ENCODE measurements at places on chromosomes 7 and 10. TPM values are rescaled to one million over a fixed set of nuclear protein-coding genes. Genes with fewer than 3 reads are reported as not detected.

DNA sequence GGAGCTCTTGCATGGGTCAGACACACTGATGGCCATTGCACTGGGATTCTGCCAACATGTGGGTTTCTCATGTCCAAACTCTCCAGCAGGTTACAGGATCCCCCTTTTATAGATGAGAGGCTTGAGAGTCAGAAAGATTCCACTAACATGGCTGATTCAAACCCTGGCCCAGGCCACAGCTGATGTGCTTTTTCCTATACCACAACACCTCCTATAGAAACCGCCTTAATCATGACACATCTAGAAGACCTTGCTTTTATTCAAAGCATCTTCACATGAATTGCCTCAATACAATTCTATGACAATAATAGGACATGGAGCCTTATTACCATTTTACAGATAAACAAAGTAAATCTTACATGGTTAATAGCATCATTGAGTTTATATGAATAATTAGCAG, 188.6 kb downstream of the DPY19L1 start:
- no peak for DNase-seq

Gene PON3
- 3.7 TPM for total RNA-seq

DNA sequence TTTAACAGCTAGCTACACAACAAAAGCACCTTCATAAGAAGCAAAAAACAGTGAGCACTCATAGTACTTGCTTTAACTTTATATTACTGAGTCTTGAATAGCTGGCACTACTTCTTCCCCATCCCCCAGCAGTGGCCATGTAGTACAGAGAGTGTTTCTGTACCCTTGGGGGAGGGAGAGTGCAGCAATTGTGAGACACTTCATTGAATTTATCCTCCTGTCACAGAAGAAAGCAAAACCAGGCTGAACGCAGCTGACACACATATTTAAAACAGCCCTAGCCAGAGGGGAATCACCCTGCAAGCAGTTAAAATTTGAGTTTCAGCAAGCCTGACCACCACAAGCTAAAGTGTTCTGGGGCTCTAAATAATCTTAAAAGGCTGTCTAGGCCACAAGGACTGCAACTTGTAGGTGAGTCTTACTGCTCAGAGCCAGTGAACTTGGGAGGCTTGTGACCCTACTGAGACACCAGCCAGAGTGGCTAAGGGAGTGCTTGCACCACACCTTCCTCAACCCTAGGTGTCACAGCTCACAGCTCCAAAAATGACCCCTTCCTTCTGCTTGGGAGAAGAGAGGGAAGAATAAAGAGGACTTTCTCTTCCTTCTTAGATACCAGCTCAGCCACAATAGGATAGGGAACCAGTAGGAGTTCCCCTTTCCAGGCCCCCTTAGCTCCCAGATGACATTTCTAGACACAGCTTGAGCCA, 97.7 kb upstream of the MEOX2 start:
- no peak for DNase-seq

Gene HOXA2
- 1.4 TPM for total RNA-seq

Gene STEAP4
- total RNA-seq, result 13.2 TPM

GRCh38 chr10:48429309-48429708, 122.8 kb downstream of the MAPK8 start:
- DNase-seq, result no peak

Gene ZNF365
- 0.85 TPM for total RNA-seq

DNA sequence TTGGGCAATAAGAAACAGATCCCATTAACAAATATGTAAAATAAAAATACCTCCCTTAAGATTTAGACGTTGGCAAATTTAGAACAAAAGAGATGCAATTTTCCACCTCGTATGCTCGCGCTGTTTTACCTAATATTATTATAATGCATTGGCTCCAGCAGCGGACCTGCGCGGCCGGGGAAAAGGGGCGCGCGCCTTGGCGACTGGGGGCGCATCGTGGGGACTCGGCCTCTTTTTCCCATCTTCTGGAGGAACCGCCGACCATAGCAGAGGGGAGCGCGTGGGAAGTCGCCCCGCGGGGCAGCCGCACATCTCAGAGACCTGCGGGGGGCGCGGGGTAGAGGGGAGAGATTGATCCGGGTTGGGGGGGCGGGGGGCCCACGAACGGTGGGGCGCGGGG, 139.4 kb upstream of the MKI67 start:
- DNase-seq, result no peak

GRCh38 chr7:22662036-22662435, 65.0 kb upstream of the IL6 start:
- DNase-seq, result no peak

Gene STEAP1B
- 3.2 TPM for total RNA-seq

DNA sequence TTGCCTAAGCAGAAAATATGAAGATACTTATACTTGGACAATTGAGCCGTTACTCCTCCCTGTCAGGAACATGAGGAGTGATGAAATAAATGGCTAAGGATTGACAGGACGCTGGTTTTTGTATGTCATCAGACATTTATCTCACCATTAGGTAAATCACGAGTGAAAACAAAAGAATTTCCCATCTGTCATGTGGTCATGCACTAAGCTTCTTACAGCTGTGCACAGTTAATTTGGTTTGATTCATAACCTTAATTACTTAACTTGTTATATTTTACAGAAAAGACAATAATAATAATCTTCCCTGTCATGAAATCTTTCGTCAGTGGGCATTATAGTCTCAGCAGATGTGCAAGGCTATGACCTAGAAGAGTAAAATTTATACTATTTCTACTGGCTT, 266.5 kb downstream of the HGF start:
- no peak for DNase-seq

DNA sequence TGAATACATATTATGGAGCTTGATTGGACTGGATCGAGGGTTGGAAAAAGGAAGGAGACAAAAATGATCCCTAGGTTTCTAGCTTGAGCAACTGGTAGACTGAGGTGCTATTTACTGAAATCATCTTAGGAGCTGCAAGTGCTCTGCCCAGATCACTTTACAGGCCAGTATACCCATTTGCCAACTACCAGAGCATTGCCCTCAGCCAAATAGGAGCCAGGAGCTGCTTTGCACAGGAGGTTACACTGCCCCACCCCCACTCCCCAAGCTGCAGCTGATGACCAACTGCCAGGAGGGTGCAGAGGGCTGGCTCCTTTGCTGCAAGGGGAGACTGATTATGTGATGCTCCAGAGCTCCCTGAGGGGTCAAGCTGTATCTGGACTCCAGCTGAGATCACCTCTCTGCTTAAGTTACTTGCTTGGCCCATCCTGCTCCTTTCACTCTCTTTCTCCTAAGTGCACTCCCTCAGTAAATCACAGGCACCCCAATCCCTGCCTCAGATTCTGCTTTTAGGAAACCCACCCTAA, 275.4 kb downstream of the ZEB1 start:
- no peak for DNase-seq

DNA sequence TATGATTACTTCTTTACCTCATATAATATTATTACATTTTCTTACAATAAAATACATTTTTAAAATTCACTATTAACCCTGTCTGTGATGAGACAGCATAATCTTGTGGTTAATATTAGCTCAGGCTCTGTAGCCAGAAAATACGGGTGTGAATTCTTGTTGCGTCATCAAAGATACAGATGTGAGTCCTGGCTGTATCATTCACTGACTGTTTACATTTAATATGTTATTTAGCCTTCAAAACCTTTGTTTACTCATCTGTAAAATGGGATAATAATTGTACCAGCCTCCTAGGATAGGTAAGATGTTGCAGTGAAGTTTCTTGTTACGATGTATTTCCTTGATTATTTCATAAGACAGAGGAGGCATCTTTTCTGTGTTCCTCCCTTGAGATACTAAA, 184.7 kb upstream of the PRPS1L1 start:
- DNase-seq, result no peak
